SJSA1 (cell line): ENCODE measurements at places on chromosomes 11 and 22. TPM values are rescaled to one million over a fixed set of nuclear protein-coding genes. Genes with fewer than 3 reads are reported as not detected.

DNA sequence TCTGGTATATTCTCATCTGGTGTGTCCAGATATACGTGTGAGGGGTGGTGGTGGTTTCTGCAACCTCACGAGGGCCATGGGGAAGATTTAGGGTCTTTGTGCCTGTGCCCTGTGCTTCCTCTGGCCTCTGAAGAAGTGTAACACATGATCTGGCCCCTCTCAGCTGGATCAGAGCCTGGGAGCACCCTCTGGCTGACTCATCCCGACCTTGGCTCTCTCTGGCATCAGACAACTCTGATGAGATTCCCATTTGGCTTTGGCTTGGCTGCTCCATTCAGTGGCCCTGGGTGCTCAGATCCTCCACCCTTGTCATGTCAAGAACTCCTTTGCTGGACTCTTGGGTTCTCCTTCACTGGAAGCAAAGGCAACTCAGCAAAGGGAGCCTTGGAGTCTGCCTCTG, 45.2 kb downstream of the RASSF10 start:
- peaks cover 14% of the 10 kb centered on the region for H3K27me3 ChIP-seq
- DNase-seq, result no peak
- H3K4me1 ChIP-seq, result no peaks in the 10 kb centered on the region
- no peaks in the 10 kb centered on the region; the same call in 1 of the 2 replicates for H3K36me3 ChIP-seq
- H3K4me3 ChIP-seq, result no peak overlapping the region

DNA sequence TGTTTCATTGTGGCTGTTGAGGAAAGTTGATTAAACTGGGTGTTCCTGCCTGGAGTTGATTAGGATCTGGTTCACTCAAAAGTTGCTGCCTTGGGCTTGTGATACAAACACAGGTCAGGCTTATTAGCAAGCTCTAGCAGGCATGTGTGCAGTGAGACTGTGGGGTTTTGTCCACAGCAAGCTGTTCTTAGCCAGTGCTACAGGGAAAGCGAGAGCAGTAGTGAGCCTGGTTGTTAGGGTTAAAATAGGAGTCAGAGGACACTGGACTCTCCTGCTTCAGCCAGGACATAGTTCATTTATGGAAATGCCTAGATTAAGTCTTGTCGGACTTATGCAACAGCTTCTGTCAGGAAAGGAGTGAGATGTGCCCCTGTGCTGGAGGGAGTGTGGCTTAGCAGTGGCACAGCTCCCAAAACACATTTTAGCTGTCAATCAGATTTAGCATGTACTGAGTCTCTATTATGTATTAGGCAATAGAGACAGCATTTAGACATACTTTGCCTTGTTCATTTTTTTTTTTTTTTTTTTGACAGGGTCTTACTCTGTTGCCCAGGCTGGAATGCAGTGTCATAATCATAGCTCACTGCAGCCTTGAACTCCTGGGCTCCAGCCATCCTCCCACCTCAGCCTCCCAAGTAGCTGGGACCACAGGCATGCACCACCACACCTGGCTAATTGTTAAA, 8.7 kb downstream of the SNRPD3 start:
- no peak overlapping the region for H3K27ac ChIP-seq
- H3K27me3 ChIP-seq, result no peaks in the 10 kb centered on the region
- H3K4me3 ChIP-seq, result no peak overlapping the region
- peaks cover 14% of the 10 kb centered on the region for H3K4me1 ChIP-seq
- peaks cover 73% of the 10 kb centered on the region for H3K36me3 ChIP-seq
- no peak for DNase-seq

DNA sequence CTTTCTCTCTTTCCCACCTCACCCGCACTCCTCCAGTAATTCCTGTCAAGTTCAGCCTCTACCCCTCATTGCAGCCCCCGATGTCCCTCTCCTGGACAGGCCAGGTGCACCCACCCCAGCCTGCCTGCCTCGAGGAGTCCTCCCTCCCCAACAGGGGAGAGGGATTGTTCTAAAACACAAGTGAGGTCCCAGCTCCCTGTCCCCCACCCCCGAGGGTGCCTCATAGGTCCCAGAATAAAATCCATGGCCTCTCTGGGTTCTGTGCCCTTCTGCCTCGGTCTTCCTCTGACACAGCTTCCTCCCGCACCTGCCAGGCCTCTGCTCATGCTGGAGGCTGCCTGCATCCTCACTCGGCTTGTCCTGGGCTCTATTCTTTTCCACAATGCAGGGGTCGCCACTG, 720.1 kb downstream of the BRD1 start:
- no peak for DNase-seq
- no peak overlapping the region for H3K4me3 ChIP-seq
- H3K27me3 ChIP-seq, result no peaks in the 10 kb centered on the region
- no peak overlapping the region for H3K27ac ChIP-seq
- no peaks in the 10 kb centered on the region for H3K4me1 ChIP-seq
- H3K36me3 ChIP-seq, result no peaks in the 10 kb centered on the region

CCDC157 gene
- total RNA-seq, result 1.9 and 4.5 TPM in 2 replicates
